Colonic mucosa (tissue), 4 donors: ENCODE measurements at places on chromosomes 4 and X.

- DNase-seq: no peak
Observed at GRCh38 chr4:7121866-7122653, 54.2 kb upstream of the GRPEL1 start.

GRCh38 chrX:119155416-119156035 is 27.9 kb upstream of the KIAA1210 start:
- DNase-seq: peak; percentile 31

DNA sequence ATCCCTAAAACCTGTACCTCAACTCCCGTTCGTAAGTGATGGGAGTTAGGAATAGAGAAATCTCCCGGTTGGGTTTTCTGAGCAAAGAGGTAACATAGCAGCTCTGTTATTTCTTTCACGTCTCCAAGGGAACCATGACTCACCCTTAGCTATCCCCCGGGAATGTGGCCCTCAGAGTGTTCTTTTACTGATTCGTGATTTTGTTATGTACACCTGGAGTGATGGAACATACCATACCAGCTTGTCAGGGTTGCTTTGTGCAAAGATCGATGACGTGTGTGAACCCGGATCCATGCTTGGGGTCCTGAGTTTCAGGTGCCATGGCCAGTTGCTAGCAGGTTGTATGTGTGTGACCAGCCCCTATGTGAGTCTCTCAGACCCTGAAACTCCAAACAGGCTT is 52.6 kb downstream of the HPRT1 start:
- no peak for DNase-seq

DNA sequence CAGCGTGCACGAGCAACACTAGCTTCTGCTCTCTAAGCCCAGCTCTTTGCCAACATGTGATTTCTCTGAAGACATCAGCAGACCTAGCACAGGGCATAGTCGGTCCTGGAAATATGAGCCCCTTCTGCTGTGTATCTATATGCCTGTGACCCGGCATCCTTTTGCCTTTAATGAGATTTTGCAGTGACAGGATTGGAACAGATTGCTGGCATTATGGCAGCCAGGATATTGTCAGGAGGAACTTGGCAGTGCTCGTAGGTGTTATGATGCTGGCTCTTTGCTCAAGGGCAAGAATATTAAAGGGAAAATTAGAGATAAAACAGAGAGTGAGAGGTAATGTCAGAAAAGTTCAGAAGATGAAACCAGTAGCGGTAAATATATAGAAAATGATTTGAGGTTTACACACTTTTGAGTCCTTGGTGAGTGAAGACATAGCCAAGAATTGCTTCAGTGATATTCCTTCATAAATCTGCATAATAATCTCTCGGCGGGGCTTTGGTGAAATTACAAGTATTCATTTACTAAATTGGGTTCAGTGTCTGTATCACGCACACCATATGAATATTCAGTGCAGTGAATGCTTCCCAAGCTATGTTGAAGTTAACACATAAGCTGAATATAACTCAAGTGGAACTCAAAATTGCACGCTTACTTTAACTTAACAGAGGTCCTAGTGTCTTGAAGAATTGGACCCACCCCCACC is 502.1 kb upstream of the NR3C2 start:
- DNase-seq: no peak

GRCh38 chr4:48336146-48336870 is 5.0 kb upstream of the SLAIN2 start:
- no peak for DNase-seq

DNA sequence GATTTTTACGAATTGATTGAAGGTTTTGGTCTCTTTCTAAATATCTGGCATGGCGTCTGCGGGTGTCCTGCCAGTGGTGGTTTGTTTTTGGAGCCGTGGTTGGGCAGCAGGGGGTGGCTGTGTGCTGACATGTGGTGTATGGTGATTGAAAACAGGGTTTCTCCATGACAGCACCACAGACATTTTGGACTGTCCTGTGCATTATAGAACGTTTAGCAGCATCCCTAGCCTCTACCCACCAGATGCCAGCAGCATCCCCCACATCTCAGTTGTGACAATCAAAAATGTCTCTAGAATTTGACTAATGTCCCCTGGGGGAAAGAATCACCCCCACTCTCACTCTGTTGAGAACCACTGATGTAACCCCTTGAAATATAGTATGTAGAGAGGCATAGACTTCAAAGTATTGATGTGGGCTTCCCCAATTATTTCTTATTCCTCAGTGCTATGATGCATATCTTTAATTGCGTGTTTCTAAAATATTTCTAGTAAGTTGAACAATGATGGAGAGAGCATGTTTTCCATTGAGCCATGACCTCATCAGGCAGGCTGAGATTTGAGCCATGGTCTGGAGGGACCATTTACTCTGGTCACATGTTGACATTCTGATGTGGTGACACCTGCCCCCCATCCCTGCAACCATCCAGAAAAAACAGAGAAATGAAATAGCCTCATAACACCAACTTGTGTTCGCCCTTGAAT is 77.4 kb upstream of the MID1 start:
- no peak for DNase-seq

GRCh38 chrX:155027509-155028066 is 944 bp downstream of the FUNDC2 start:
- peak; percentile 29 for DNase-seq
